ENCODE measurements at places on chromosomes 1 and 21.

- no peak for DNase-seq
Measured at GRCh38 chr1:89812992-89813391, 7.8 kb upstream of the LRRC8D start.

- no peak for DNase-seq
Measured at GRCh38 chr1:100463791-100464424, 74.0 kb upstream of the GPR88 start.

DNA sequence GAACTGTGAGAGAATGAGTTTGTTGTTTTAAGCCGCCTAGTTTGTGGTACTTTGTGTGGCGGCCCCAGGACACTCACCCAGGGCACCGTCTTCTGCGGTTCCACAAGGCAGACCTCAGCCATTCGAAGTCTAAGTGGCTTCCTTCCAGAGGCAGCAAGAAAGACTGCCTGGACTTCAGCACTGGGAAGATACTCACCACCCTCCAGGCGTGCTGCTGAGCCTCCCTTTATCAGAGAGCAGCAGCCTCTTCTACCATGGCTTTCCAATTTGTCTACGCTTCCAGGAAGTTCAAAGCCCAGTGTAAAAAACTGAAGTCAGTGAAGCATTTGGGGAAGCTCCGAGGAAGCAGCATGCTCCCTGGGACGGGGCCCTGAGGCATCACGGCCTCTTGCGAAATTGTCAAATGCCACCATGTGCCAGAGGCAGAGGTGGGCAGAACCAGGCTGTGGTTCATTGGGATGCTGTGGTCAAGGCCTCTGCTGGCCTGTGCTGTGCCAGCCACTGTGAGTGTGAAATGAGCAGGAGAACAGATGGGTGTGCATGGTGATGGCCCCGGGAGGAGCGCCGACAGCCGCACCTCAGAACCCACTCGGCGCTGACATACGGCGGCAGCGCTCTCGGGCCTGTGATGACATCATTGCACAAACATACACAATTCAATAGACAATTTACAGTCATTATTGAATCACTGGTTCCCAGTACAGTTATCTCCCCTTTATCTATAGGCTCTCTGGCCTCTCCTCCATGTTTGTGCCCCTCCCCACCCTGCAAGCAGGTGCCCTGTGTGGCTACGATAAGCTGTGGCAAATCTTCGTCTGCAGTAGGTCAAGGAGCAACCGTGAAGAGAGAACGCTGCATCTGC, 110.4 kb downstream of the PDE9A start:
- DNase-seq, result no peak

DNA sequence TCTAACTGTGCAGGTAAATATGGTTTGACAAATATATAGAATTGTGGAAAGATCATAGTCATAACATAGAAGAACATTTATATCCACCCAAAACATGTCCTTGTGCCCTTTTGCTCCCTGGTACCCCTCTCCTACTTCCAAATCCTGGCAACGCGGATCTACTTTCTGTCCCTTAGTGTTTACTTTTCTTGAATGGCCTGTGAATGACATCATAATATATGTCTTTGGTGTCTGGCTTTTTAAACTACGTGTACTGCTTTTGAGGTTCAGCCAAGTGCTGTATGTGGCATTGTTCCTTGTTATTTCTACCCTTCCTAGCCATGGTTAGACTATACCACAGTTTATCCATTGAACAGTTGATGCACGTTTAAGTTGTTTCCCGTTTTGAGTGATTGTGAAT, 155.6 kb downstream of the SDCCAG8 start:
- DNase-seq, result no peak

DNA sequence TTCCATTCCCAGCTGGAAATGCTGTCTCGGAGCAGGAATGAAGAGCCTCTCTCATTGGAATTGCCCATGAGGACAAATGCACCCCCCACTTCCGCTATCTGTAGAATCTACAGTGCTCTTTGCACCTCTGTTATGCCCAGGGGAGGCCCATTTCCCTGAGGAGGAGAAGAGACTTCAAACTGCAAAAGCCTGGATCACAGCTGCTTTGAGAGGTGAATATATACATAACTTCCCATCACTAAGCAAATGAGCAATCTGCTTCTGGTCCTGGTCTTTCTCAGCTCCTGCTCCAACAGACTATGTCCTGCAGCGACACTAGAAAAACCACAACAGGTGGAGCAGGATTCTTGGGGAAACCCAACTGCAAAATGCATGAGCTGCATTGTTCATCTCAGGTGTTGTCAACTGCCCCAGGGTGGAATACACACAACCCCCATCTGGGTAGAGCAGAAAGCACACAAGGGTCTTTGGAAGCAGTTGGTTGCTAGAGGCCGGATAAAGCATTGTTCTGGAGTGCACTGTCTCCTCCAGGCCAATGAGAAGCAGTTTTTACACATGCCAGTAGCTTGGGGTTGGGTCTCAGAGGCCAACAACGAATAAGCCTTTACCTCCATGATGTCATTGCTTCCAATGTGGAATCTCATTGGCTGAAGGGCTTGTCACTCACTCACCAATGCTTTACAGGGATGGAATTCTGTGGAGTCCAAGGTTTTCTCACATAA, 67.7 kb upstream of the RAB4A start:
- no peak for DNase-seq

DNA sequence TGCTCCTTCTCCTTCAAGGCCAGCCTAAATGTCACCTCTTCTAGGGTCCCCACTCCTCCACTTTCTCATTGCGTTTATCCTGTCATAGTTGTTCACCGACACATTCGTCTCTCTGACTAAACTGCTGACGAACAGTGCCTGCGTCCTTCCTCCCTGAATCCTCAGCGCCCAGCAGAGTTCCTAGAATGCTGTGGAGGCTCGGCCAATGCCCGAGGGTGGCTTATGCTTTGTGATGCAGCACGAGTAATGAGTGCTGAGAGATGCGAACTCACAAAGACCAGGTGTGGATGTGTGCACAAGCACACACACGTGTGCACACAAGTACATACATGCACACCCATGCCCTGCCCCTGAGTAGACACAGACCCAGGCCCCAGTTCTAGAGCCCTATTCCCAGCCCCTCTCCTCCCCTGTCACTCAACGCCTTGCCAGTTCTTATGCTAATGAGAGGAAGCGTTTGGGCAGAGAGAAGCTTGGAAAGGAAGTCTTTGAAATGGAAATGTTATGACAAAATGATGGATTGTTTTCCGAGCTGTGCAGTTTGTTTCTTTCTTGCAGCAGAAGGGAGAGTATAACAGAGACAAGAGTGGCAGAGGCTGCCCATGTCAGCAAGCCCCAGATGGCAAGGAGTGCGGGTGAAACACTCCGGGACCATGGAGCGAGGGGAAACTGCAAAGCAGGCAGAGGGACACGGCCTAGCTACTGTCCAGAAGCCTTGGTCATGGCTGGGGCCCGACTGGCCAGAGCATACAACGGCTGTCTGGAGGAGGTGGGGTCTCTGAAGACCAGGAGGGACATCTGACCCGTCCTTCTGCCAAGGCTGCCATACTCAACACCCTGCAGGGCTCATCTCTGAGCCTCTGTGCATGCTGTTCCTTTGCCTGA, 24.2 kb downstream of the KCNA10 start:
- DNase-seq, result no peak

- no peak for DNase-seq
Measured at GRCh38 chr1:147078606-147079399, 93.5 kb downstream of the PRKAB2 start.

- DNase-seq, result no peak
Measured at GRCh38 chr1:34302798-34303197, 126.1 kb downstream of the C1orf94 start.

DNA sequence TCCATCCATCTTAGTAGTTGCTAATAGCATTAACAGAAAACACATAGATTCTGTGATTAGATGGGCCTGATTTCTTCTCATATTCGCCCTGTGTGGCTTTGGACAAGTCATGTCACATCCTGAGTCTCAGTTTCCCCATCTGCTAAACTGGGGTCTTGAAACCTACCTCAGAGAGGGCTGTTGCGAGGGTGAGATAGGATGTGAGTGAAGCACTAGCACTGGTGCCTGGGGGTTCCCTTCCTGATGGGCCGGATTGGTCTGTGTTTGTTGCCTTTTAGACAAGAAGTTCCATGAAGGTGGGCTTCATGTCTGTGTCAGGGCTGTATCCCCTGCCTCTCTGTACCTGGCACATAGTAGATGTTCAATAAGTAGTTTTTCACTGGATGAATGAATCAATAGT, 3.5 kb upstream of the MAN1C1 start:
- no peak for DNase-seq

DNA sequence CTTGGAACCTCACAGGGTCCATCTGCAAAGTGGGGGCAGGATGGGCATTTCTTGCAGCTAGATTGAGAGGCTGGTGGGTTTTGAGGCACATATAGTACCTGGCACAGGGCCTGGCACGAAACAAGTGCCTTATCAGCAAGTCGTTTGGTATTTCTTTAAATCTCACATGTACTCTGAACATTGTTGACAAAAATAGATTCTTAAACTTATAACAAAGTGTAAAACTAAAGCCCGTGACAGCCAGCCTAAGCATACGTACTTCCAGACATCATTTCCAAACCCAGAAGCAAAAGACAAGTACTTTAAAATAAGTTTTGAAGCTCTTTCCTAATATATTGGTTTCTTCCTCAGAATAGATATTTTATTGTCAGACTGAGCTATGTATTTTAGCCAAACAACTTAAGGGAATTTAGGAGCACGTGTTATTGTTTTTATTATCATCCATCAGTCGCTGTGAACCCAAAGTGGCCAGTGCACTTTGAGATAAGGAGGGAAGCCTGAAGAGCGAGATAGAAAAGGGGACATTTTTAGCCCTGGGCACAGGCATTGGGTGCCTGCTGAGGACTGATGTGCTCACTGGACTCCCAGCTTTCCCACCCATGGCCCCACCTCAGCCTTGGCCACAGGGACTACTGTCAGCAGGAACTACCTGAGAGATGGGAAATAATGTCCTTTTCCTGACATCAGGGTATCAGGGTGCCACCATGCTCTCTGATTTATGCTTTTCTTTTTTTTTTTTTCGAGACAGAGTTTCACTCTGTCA, 3.0 kb downstream of the FBLIM1 start:
- no peak for DNase-seq

- DNase-seq, result no peak
Measured at GRCh38 chr21:31018232-31018631, 20.0 kb downstream of the KRTAP19-8 start.

GRCh38 chr1:207789792-207790787, 38.2 kb downstream of the CD46 start:
- DNase-seq, result no peak

- no peak for DNase-seq
Measured at GRCh38 chr1:41626616-41627375, 142.3 kb upstream of the EDN2 start.

DNA sequence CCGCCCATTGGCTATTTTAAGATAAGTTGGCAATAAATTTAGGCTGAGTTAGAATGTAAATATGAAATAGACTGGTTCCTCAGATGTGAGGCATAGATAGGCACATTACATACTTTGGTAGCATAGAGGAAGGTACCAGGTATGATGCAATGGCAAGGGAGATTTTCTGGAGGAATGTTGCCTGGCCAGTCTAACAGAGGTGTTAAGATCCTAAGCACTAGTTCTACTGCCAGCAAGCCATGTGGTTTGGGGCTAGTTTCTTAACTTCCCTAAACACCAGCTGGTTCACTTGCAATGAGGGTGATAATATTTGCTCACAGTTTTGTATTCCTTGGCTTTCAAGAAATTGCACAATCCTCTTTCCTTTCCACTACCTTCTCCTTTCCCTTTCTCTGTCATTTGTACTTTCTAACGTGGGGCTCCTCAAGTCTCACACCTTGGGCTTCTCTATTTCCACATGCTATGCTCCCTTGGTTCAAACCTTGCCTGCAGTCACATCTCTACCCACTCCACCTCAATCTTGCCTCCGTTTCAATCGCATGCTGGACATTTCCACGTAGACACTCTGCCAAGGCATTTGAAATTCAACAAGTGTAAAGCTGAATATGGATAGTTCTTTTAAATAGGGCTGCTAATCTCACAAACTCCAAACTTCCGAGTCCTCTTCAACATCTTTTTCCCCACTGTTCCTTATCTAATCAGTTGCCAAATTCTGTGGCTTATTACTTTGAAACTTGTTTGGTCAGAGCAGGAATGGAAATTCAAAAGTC, 4.7 kb upstream of the CD55 start:
- no peak for DNase-seq

GRCh38 chr1:232751393-232752140, 53.6 kb upstream of the MAP10 start:
- no peak for DNase-seq

DNA sequence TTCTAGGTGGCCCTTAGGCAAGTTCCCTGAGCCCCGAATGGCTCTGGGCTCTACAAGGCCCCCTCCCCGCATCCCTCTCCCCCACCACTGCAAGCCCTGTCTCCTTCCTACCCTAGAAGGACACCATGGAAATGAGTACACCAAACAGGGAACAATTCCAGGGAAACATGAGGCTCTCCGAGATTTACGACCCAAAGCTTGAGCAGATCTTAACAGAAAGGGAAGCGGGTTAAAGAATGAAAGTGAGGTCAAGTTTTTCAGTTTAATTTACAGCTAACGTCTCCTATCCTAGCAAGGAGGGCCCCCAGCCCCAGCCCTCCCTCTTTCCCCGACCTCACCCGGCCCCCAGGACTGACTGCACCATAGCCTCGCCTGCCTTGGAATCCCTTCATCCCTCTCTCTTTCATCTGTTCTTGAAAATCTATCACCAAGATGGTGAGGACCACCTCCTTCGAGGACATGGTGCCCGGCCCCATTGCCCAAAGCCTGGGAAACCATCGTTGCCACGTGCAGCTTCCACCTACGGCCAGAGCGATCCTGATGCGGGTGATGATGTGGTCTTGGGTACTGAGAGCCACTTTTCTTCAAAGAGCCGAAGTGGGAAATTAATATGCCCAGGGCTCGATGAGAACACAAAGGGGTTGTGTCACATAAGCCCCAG, 30.5 kb downstream of the SIM2 start:
- DNase-seq, result no peak

DNA sequence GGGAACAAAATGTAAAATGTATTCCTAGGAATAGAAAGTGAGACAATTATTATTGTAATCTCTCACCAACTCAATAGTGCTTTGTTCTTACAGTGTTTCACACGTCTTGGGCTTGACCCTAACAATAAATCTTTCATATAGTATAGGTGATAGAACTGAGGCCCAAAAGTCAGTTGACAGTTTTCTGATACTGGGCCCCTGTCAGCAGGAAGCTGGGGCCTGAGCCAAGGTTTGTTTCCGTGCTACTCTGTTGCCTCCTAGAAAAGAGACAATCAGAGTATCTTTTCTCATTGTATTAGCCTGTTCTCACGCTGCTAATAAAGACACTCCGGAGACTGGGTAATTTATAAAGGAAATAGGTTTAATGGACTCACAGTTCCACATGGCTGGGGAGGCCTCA, 5.0 kb downstream of the RRP1B start:
- DNase-seq, result no peak

GRCh38 chr1:214476229-214476985, 75.0 kb downstream of the PTPN14 start:
- no peak for DNase-seq

GRCh38 chr21:45323487-45324311, 36.0 kb upstream of the POFUT2 start:
- no peak for DNase-seq

- no peak for DNase-seq
Measured at GRCh38 chr1:2926447-2927055, 94.7 kb upstream of the ACTRT2 start.
